ENCODE measurements at places on chromosomes 2 and 18.

GRCh38 chr2:71786291-71787107 is 333.1 kb downstream of the DYSF start:
- no peak for DNase-seq

DNA sequence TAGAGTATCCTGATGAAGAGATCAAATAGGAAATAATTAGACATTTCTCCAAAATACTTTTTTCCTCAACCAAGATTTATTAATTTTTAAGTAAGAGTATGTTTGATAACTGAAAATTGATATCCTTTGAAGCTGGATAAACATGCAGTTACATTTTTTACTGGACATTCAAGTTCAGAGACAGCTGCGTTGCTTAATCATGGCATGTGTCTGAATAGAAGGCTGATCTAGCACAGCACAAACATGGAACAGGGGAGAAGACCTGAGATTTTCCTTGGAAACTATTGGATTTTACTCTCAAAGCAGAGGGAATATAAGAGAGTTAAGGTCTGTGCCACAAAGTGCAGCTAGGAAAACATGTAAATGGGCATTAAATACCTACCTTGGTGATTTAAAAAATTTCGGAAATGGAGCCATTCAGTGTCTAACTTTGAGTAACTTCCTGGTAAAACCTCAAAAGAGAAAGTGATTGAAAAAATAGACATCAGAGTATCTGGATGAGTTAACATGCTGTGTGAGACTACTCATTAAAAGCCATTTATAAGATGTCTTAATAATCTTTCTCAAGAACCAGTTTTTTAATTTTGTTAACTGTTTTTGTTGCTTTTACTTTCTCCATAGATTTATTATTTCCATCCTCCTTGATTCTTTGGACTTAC is 31.8 kb downstream of the CRIM1 start:
- DNase-seq, result no peak

DNA sequence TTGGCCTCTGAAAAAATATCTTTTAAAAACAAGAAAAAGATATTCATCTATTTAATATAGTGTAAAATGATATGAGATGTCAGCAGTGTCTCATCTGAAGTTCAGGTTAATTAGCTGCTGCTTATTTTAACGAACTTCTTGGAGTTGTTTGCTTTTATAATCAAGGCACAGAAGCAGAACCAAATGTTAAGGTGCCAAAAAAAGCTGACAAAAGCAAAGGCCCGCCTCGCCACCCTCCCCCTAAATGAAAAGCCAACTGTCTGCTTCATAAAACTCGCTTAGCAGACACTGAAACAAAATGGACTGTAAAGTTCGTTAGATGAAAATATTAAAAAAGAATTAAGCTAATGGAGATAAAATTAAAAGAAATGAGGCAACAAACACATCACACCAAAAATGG is 562.6 kb downstream of the ZEB2 start:
- no peak for DNase-seq

GRCh38 chr2:117985092-117985491 is 28.8 kb downstream of the CCDC93 start:
- no peak for DNase-seq

GRCh38 chr2:42651057-42651456 is 82.6 kb downstream of the MTA3 start:
- DNase-seq, result no peak

DNA sequence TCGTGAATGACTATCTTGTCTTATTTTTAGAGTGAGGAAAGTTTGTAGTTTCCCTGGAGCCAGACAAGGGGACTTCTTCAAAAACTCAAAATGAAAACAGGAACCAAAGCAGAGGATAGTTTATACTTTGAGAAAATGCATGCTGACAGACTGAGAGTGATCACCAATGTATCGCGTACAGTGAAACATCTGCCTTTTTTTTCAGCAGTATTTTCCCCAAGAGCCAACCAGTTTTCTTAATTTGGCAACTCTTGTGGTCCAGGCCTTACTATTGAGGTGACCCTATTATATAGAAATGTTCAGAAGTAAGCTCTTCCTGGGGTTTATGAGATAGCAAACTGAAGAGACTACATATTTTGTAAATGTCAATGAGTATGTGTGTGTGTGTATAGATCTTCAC is 153.7 kb upstream of the VRK2 start:
- DNase-seq, result no peak

Data from T47D (cell line).